ENCODE measurements at places on chromosomes 5 and 9. TPM values are rescaled to one million over a fixed set of nuclear protein-coding genes. Genes with fewer than 3 reads are reported as not detected.
A peak's percentile ranks its signal among the peaks of the same experiment; 100 is the strongest.

DNA sequence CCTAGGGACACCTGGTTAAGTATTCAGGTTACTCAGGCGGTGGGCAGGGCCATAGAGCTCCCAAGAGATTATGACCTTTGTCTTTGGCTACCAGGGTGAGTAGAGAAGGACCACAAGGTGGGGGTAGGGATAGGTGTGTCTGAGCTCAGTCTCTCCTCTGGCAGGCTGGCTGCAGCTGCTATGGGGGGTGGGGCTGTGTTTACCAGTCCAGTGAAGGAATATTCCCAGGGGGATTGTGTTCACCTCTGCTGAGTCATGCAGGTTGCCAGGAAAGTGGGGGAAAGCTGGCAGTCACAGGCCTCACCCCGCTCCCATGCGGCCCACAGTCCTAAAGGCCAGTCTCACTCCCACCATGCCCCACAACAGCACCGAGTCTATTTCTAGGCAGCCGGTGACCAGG, 53.6 kb upstream of the POU5F2 start:
- DNase-seq: no peak
- no peak overlapping the region for H3K4me3 ChIP-seq
- no peaks in the 10 kb centered on the region for H3K27me3 ChIP-seq

DNA sequence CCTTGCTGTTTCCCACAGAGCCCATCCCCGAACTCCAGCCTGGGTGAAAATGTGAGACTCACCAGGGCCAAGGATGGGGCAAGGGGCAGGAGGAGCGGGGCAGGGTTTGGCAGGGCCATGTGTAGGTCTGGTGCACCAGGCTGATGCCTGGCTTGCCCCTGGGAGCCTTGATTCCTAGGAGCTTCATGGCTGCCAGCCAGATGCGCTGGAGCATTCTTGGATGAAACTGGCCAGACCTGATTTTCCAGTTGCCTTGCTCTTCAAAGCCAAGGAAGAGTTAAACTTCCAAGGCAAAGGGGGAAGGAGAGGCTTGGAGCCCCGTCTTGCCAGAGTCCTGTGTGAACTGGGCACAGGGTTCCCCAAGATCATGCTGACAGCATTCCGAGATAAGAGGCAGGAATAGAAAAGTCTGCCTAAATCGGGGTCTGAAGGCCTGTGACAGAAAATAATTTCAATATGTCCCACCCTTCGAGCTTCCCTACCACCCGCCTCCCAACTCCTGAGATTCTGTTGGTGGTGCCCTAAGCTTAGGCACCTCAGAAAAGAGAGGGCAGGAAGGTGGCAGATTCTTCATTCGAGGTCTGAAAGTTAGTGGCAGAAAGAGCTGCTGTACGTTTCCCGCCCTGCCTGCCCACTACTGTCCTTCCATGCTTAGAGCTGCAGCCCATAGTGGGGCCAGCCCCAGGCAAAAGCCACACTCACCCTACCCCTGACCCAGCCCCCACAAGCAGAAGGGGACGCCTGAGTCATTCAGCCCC, 20.4 kb downstream of the FAT2 start:
- DNase-seq: peak; percentile 24
- no peaks in the 10 kb centered on the region for H3K4me1 ChIP-seq
- H3K4me3 ChIP-seq: no peak overlapping the region
- H3K27me3 ChIP-seq: peaks cover 81% of the 10 kb centered on the region
- H3K27ac ChIP-seq: no peak overlapping the region
- no peaks in the 10 kb centered on the region for H3K36me3 ChIP-seq

DNA sequence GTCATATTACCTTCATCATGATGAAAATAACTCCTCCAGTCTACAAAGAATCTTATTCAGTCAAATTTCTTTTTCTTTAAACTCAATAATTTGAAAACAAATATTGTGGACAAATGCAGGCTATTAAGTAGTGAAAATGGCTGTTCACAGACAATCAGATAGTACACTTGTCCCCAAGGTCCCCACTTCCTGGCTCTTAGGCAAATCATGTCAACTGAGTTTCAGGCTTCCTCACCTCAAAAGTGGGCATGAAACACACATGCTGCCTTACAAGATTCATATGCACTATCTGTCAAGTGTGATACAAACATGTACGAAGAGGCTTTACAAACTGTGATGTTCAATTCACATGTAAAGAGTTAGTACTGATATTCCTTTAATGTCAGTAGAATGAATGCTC, 385.2 kb upstream of the SEMA6A start:
- no peaks in the 10 kb centered on the region for H3K36me3 ChIP-seq
- no peaks in the 10 kb centered on the region for H3K4me1 ChIP-seq
- no peak for DNase-seq
- H3K27ac ChIP-seq: no peak overlapping the region

- peaks cover 17% of the 10 kb centered on the region for H3K4me1 ChIP-seq
- no peak for DNase-seq
- no peak overlapping the region for H3K27ac ChIP-seq
- H3K27me3 ChIP-seq: peaks cover 7% of the 10 kb centered on the region
These were observed 147.5 kb upstream of the FBXL17 start for GRCh38 chr5:108529381-108529780.

- no peak overlapping the region for H3K4me3 ChIP-seq
- no peaks in the 10 kb centered on the region for H3K36me3 ChIP-seq
- no peak overlapping the region for H3K27ac ChIP-seq
These were observed 227.9 kb upstream of the TAS2R1 start for GRCh38 chr5:9858043-9858442.

The SOHLH1 gene
- not detected for total RNA-seq

The SPINK13 gene
- not detected for total RNA-seq

The PCDHGB3 gene
- 1.2 TPM for total RNA-seq

The ALDOB gene
- total RNA-seq: 7.1 TPM

- no peak overlapping the region for H3K27ac ChIP-seq
- peaks cover 25% of the 10 kb centered on the region for H3K4me1 ChIP-seq
- DNase-seq: no peak
- H3K36me3 ChIP-seq: no peaks in the 10 kb centered on the region
- H3K27me3 ChIP-seq: no peaks in the 10 kb centered on the region
- H3K4me3 ChIP-seq: no peak overlapping the region
These were observed 310.5 kb downstream of the CETN3 start for GRCh38 chr5:90099099-90099498.

The WNT8A gene
- total RNA-seq: not detected

GRCh38 chr9:75269197-75269596, 180.9 kb downstream of the OSTF1 start:
- DNase-seq: no peak
- H3K4me3 ChIP-seq: no peak overlapping the region
- no peaks in the 10 kb centered on the region for H3K4me1 ChIP-seq
- no peaks in the 10 kb centered on the region for H3K27me3 ChIP-seq
- H3K36me3 ChIP-seq: no peaks in the 10 kb centered on the region

- no peak overlapping the region for H3K27ac ChIP-seq
- H3K27me3 ChIP-seq: no peaks in the 10 kb centered on the region
- H3K4me3 ChIP-seq: no peak overlapping the region
- DNase-seq: no peak
These were observed 24.8 kb downstream of the PTBP3 start for GRCh38 chr9:112308588-112308987.

DNA sequence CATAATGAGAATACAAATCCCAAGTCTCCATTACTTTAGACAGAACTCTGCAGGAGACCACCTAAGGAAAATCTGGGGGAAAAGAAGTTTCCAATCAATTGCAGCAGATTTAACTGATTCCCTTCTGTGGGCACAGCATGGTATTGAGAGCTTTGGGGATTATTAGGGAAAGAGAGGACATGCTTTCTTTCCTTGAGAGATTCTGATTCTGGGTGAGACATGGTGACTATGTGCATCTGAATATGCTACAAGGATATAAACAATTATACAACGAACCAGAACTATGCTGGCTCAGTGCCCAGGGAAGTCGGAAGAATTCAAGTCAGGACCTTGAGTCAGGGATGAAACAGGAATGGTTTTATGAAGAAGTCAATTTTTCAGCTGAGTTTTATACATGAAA, 183.7 kb downstream of the PDE4D start:
- DNase-seq: peak; percentile 10
- no peaks in the 10 kb centered on the region for H3K27me3 ChIP-seq
- no peaks in the 10 kb centered on the region for H3K36me3 ChIP-seq
- no peak overlapping the region for H3K4me3 ChIP-seq

The CCDC192 gene
- 2.5 TPM for total RNA-seq

The OR1J2 gene
- total RNA-seq: not detected

- no peak for DNase-seq
- H3K27ac ChIP-seq: no peak overlapping the region
- H3K36me3 ChIP-seq: no peaks in the 10 kb centered on the region
- no peak overlapping the region for H3K4me3 ChIP-seq
These were observed 2.7 kb downstream of the LCN10 start for GRCh38 chr9:136740069-136740468.

GRCh38 chr9:16196206-16196605, 643.4 kb downstream of the CCDC171 start:
- no peaks in the 10 kb centered on the region for H3K36me3 ChIP-seq
- H3K4me3 ChIP-seq: no peak overlapping the region
- DNase-seq: no peak
- H3K4me1 ChIP-seq: peaks cover 13% of the 10 kb centered on the region

DNA sequence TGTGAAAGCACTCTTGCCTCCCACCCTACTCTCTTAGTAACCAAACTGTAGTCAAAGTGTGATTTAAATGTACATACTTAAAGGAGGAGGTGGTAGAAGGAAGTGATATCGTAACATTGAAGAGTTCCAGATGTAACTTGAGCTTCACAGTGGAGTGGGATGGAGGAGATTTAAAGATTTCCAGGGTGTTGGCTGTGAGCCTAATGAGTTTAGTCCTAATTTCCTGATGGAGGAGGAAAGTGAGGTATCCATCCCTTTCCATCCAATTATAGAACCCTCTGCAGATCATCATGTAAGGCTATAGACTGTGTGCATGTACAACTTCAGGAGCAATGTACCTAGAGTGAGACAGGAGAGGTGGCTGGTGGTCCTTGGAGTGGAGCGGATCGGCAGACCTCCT, 1163.9 kb upstream of the SEMA6A start:
- DNase-seq: no peak
- H3K36me3 ChIP-seq: no peaks in the 10 kb centered on the region
- H3K4me3 ChIP-seq: no peak overlapping the region
- no peaks in the 10 kb centered on the region for H3K27me3 ChIP-seq

The SLC46A2 gene
- total RNA-seq: not detected

DNA sequence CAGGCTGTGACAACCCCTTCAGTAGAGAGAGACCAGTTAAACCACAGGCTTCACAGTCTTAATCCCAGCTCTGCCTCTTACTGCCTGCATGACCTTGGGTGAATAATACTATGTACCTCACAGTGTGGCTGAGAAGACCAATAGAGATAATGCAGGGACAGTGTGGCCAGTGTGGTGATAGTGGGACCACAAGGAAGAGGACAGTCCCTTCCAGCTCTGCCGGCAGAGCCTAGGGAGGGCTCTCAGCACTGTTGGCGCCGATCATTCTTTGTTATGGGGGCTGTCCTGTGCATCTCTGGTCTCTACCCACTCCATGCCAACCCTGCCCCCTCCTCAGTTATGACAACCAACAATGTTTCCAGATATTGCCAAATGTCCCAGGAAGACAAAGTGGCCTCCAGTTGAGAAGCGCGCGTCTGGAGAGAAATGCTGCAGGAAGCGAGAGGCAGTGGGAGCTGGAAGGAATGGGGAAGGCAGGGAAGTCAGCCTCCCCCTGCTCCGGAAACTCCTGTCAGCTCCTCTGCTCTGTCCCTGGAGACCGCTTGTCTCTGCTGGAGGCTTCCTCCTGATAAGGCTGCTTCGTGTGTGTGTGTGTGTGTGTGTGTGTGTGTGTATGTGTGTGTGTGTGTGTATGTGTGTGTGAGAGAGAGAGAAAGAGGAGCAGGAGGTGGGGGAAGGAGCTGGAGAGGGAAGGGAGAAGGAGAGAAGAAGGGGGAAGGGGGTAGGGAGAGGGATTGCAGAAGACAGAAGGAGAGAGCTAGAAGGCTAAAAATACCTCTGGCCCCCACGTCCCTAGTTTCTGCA, 31.8 kb upstream of the FABP6 start:
- H3K27ac ChIP-seq: no peak overlapping the region
- H3K36me3 ChIP-seq: peaks cover 5% of the 10 kb centered on the region
- no peak for DNase-seq
- no peaks in the 10 kb centered on the region for H3K27me3 ChIP-seq
- no peak overlapping the region for H3K4me3 ChIP-seq
- no peaks in the 10 kb centered on the region for H3K4me1 ChIP-seq

- DNase-seq: no peak
- peaks cover 39% of the 10 kb centered on the region for H3K4me1 ChIP-seq
- peak overlapping the region; percentile 43 for H3K4me3 ChIP-seq
- peak overlapping the region; percentile 66 for H3K27ac ChIP-seq
- no peaks in the 10 kb centered on the region for H3K27me3 ChIP-seq
These were observed 15.4 kb downstream of the CDC42SE2 start for GRCh38 chr5:131279204-131279603.

GRCh38 chr9:70081120-70081495, 37.5 kb downstream of the MAMDC2 start:
- H3K27me3 ChIP-seq: no peaks in the 10 kb centered on the region
- H3K4me3 ChIP-seq: no peak overlapping the region
- no peak for DNase-seq
- H3K36me3 ChIP-seq: no peaks in the 10 kb centered on the region
- H3K27ac ChIP-seq: no peak overlapping the region
- H3K4me1 ChIP-seq: peaks cover 11% of the 10 kb centered on the region

GRCh38 chr5:77761606-77762005, 14.5 kb downstream of the TBCA start:
- H3K4me3 ChIP-seq: no peak overlapping the region
- peaks cover 18% of the 10 kb centered on the region for H3K36me3 ChIP-seq
- no peak for DNase-seq
- no peak overlapping the region for H3K27ac ChIP-seq
- peaks cover 17% of the 10 kb centered on the region for H3K4me1 ChIP-seq

DNA sequence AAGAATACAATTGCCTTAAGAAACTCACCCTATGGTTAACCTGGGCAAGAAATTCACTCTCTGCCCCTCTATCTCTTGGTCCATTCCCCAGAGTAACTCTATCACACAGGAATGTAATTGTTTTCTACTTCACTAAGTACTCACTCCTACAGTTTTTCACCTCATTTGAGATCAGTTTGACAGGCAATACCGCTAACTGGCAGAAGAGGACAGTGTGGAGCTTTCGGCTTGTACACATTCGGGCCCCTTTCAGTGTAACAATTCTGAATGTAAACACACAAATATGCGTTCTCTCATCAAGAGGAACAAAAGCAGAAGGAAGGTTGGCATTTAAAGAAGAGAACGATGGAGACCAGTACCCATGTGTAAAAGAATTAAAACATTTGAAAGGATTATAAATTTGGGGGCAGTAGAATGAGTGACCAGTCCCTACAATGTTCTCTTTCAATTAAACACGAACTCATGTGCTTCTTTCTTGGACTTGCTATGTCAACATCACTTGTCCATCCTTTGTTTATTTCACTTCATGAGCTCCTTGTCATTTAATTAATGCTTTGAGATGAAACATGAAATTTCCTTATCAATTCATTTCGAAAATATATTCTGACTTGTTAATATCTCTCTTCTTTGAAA, 188.5 kb upstream of the GRAMD2B start:
- no peak overlapping the region for H3K27ac ChIP-seq
- peak; percentile 54 for DNase-seq
- no peaks in the 10 kb centered on the region for H3K4me1 ChIP-seq
- no peaks in the 10 kb centered on the region for H3K27me3 ChIP-seq
- no peaks in the 10 kb centered on the region for H3K36me3 ChIP-seq

The MTX3 gene
- 22.7 TPM for total RNA-seq

Measured in Calu3 (cell line).